Daoy (cell line): ENCODE measurements at places on chromosomes 4 and X. TPM values are rescaled to one million over a fixed set of nuclear protein-coding genes. Genes with fewer than 3 reads are reported as not detected.

DNA sequence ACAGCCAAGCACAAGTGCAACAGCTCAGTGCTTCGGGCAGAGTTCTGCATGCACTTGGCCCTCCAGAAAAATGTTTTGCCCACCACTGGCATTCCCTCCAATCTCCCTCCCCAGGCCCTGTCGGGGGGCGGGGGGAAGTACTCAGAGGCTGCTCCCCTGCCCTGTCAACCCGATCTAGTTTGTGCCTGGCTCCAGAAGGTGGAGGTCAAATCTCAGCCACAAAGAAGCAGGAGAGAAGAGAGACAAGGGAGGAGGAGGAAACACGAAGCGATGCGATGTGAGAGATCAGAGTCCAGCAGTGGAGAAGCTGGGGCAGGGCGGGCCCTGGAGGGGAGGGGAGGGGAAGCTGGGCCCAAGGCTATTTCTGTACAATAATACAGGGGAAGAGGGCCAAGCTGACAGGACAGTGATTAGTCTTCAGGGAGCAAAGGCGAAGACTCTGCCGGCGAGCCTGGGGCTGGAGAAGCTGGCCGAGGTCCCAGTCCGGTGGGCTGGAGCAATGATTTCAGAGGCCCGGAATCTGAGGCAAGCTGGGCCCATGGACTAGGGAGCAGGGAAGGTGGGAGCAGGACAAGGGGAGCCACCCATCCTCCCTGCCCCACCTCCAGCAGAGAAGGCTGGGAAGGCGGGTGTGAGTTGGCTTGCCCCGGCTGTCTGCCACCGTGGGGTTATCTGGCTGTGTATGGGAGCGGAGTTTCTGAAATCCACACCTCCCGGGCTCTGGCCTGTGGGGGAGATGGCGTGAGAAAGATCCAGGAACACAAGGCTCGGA, 167.1 kb downstream of the EFNB1 start:
- DNase-seq, result peak; percentile 22

DNA sequence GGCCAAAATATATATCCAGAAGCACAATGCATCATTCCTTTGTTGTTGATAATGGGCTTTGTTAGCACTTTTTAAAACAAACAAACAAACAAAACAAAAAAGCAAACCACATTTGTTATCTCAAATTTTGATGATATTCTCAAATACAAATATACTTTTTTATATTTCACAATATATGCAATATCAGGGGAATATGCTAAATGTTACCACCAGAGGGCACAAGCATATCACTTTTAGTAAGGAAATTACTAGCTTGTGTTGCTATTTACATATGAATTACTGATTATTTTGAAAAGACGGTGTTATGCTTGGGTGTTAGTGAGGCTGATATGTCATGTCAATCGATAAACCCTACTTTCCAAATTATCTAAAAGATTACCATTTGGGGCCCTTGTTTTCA, 29.1 kb downstream of the RIPPLY1 start:
- no peak for DNase-seq

GRCh38 chrX:63275127-63275526, 76.0 kb downstream of the SPIN4 start:
- no peak for DNase-seq

DNA sequence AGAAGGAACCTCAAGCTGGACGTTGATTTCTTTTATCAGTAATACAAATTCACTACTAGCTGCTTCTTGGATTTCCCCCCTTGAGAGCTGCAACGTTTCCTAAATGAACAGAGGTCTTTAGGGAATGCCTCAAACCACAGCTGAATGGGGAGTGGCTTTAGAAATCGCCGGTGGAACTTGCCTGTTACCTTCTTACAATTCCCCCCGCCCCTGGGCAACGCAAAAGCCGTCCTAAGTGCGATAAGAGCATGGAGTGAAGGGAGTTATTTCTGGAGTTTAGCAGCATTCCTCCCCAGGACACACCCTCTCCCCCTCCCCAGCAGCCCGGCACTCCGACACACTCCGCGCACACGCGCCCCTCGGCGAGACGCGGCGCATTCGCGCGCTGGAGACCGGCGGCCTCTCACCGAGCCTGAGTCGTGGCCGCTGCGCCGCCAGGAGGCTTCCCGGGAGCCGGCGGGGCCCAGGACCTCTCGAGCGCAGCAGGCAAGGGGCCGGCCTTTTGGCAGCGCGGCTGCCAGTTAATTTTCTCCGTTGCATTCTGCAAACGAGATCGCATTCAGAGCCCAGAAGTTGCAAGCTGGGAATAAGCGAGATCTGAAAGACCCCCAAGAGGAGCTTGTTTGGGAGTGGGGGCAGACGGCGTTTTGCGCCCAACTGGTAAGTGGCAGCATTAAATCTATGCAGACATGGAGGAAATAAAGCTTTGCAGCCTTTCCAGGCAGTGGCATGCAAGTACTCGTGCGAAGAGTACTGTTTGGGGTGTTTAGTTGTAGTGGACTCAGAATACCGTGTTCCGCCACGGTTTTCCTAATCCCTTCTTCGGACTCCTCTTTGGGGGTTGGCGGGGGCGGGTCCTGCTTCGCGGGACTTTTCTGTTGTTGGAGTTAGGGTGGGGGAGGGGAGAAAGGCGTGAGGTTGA, 134.7 kb downstream of the PALLD start:
- peak; percentile 72 for DNase-seq

- no peak for DNase-seq
These were observed 471.5 kb downstream of the CCSER1 start for GRCh38 chr4:90598741-90599140.

DNA sequence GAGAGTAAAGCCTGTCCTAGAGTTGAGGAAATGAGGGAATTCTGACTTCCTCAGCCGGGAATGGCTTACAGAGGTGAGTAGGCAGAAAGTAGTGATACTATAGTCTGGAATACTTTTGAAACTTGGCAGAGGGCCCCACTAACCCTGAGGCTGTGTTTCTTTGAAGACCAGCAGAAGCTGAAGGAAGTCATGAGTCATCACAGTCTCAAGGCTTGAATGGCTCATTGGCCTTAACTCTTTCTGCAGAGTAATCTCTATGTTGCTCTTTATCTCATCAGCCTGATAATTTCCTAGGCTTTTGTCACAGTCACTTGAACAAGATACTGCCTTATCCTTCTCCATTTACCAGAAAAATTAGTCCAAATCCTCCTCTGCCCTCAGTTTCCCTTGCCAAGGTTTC, 80.8 kb downstream of the ANKRD50 start:
- DNase-seq, result peak; percentile 81

- DNase-seq, result no peak
These were observed 371.5 kb upstream of the MAGEC2 start for GRCh38 chrX:142576615-142577014.

DNA sequence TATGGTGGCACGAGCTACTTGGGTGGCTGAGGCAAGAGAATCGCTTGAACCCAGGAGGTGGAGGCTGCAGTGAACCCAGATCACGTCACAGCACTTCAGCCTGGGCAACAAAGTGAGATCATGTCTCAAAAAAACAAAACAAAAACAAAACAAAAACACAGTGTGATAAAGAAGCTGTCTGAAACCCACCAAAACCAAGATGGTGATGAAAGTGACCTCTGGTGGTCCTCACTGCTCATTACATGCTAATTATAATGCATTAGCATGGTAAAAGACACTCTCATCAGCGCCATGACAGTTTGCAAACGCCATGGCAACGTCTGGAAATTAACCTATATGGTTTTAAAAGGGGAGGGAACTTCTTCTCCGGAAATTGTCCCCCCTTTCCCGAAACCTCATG, 29.4 kb upstream of the OPHN1 start:
- peak; percentile 46 for DNase-seq

DNA sequence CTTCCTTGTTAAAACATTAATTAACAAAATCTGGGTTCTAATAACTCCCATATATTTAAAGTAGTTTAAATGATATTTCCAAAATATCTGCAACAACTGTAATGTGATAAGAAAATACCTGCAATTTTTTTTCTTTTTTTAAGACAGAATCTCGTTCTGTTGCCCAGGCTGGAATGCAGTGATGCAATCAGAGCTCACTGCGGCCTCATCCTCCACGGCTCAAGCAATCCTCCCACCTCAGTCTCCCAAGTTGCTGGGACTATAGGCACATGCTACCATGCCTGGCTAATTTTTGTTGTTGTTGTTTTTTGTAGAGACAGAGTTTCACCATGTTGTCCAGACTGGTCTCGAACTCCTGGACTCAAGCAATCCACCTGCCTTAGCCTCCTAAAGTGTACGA, 45.7 kb upstream of the NSUN7 start:
- no peak for DNase-seq

- DNase-seq, result no peak
These were observed 45.0 kb downstream of the TIGD2 start for GRCh38 chr4:89156174-89156914.

DNA sequence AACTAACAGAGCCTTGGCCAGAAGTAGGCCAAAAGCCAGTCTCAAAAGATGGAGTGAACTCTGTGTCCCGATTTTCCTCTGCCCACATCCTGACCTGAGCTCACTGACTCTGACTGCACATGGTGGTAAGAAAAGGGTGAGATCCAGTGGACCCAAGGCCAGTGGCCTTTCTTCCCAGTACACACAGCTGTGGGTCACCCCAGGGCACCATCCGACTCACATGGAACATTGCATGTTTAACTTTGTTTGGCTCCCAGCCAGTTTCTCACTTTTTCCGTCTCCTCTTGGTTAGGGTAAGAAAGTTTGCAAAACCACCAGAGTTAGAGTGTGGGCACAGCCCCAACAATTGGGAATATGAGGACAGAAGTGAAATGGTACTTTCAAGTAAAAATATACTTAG, 69.8 kb downstream of the GAB1 start:
- DNase-seq, result peak; percentile 8

DNA sequence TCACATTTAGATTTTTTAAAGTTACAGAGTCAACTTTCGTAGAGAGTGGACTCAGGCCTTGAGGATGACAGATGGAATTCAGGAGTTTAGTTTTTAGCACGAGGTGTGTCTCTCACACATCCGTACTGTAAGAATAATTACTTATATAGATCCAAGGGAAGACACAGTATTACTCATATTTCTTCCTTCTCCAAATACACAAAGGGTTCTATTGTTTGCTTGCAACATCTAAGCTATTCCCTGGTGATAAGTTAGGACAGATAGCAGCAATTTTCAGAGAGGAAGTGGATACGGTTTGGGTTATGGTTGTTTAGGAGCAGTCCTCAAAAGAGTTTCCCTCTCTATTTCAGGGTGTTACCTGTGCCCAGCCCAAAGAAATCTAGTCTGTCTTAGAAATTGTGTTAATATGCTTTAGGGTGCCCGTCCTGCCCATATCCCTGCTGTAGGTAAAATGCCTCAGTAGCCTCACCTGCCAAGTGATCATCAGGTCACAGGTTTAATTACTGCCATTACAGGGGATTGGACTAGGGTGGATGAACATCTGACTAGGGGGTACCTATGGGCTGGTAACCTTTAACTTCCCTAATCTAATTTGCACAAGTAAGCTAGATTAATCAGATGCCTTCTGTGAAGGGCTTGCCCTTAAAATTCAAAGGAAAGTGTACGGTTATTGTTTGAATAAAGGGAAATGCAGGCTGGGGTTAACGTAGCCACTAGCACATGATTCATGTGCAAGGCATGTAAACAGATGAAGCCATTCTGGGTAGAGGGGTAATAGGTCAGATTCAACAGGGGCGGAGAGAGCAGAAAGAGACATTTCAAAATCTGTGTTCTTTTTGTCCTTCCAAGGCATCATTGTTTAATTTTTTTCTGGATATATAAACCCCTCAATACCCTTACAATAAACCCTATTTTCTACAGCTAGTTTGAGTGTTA, 8.7 kb upstream of the PPP3CA start:
- peak; percentile 66 for DNase-seq

DNA sequence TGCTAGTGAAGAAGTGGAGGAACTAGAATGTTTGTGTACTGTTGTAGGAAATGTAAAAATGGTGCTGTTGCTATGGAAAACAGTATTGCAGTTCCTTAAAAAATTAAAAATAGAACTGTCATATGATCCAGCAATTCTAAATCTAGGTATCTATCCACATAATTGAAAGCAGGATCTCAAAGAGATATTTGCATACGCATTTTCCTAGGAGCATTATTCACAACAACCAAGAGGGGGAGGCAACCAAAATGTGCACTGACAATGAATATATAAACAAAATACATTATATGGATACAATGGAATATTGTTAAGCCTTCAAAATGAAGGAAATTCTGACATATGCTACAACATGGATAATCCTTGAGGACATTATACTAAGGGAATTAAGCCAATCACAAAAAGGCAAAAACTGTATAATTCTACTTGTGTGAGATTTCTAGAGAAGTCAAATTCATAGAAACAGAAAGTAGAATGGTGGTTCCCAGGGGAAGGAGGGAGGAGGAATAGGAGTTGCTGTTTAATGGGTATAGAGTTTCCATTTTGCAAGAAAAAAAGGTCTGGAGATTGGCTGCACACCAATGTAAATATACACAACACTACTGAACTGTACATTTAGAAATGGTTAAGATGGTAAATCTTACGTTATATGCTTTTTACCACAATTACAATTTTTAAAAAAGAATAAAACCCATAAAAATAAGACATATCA, 35.6 kb upstream of the KCNE5 start:
- DNase-seq, result no peak

- no peak for DNase-seq
These were observed 145.6 kb downstream of the RAP1GDS1 start for GRCh38 chr4:98406819-98407218.

DNA sequence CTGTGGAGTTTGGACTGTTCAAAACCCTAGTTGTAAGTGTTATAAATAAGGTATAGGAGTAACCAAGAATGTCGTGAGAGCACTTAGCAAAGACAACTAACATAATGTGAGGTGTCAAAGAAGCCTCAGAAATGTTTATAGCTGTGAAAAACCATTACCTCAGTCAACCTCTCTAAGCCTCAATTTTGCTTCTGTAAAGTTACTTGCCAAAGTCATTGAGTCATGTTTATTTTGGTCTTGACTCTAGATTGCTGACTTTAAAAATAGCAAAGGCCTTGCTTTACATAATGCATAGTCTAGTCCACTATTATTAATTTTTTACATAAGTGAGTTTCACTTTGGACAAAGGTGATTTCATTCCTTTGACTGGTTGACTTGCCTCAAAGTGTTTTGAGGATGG, 257.6 kb upstream of the CXXC4 start:
- DNase-seq, result no peak

GRCh38 chr4:38856524-38857337, at the start of gene TLR6:
Gene TLR6, minus strand, starts transcription at chr4:38856817. Its CDS starts 27,344 bp downstream, at chr4:38829473.
- DNase-seq, result peak; percentile 67

DNA sequence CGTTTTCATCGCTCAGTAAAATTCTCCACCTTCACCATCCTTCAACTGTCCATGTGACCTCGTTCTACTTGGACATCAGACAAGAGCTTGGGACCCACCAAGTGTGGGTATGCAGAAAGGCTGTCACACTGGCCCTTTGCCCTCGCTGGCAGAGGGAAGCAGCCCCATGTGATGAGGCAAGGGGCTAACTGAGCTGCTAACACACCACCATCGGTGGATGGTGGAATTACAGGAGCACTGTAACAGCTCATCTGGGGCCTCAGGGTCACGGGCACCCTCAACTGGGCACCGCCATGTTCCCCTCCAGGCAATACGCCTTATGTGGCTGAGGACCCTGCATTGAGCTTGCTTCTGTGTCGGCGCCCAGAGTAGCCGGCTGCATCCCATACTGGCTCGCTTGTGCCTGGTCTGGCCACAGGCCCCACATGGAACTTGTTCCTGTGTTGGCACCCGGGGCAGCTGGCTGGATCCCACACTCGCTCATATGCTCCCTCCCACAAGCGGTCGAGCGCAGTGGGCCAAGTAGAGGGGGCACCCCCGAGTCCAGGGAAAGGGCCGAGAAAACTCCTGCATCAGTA, 109.5 kb downstream of the TAB3 start:
- DNase-seq, result no peak

GRCh38 chrX:28701222-28701621, 114.0 kb downstream of the IL1RAPL1 start:
- DNase-seq, result no peak

Gene ANXA3
- 31.7 and 150 TPM in 2 replicates for total RNA-seq

Gene PDE6B
- 0.51 and 4.2 TPM in 2 replicates for total RNA-seq

Gene UBE2A
- total RNA-seq, result 16.6 and 17.6 TPM in 2 replicates

Gene PPEF2
- not detected in 2 replicates for total RNA-seq

Gene EDNRA
- total RNA-seq, result 0.11 TPM in 1 of 2 replicates, not detected in the other

Gene MCTS1
- 81.7 and 88.3 TPM in 2 replicates for total RNA-seq
